ENCODE measurements at places on chromosomes 2 and 18.

DNA sequence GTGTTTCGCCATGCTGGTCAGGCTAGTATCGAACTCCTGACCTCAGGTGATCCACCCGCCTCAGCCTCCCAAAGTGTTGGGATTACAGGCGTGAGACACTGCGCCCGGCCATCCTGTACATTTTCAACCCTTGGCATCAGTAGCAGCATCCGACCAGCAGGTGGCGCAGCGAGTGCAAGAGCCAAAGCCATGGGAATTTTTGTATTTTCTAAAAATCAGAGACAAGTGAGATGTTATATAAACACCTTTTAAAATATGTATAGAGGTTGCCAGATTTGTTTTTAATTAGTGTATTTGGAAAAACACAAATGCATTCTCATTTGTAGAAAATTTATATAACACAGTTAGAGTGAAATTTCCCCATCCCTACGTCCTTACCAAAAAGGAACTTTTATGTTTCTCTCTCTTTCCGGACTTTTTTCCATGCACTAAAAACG lies 36.8 kb downstream of the MOGAT1 start:
- peak; percentile 64 for DNase-seq

DNA sequence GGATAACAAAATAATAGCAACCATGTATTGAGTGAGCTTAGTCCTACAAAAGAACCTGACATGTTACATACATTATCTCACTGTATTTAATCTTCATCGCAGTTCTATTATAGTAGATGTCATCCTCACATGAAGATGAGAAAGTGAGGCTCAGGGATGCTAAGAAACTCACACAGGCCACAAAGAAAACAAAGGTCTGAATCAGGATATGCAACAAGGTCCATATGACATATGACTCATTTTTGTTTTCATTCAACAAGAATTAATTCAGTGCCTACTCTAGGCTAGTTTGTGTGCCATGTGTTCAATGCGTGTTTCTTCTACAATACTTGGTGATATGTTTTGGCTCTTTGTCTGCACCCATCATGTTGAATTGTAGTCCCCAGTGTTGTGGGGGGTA lies 219.7 kb upstream of the EPHA4 start:
- no peak for DNase-seq

- no peak for DNase-seq
Measured at GRCh38 chr18:73785300-73785699, 362.3 kb downstream of the FBXO15 start.

DNA sequence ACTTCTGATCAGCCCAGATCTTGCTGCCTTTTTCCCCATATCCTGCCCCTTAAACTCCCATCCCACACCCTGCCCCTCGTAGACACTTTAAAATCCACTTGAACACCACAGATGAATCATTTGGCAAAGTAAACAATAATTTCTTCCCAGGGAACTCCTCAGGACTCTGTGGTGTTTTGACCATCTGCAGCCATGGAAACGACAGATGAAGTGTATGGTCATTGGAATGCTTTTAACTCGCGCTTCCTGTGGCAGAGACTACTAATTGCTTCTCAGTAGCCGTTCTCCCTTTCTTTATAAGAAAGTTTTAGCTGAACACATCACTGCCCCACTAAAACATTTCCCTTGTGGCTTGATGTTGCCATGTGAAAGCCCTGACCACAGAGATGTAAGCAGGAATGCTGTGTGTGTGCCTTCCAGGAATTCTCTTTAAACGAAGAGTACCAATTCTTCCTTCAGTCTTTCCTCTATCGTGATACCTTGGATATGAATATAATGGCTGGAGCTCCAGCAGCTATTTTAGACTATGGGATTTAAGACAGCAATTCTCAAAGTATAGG lies 92.7 kb upstream of the PARD3B start:
- no peak for DNase-seq

DNA sequence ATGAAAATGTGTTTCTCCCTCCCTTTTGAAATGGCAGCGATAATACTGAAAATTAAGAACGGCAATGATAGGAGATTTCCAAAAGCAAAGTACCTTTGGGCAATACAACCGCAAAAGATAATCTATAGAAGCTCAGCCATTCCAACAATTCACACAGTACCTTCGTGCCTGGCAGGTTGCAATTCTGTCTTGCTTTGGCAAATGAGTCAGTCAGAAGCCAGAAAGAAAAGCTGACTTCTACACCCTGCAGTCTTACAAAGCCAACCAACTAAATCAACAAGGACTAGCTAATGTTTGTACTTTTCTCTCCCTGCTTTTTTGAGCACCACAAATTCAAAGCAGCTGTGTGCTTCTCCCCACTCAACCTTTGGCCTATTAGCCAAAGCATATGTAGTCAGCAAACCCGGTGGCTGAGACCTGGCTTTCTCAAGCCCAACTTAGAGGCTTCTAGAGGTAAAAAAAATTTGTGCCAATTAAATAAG lies 25.7 kb upstream of the ID2 start:
- DNase-seq, result no peak

DNA sequence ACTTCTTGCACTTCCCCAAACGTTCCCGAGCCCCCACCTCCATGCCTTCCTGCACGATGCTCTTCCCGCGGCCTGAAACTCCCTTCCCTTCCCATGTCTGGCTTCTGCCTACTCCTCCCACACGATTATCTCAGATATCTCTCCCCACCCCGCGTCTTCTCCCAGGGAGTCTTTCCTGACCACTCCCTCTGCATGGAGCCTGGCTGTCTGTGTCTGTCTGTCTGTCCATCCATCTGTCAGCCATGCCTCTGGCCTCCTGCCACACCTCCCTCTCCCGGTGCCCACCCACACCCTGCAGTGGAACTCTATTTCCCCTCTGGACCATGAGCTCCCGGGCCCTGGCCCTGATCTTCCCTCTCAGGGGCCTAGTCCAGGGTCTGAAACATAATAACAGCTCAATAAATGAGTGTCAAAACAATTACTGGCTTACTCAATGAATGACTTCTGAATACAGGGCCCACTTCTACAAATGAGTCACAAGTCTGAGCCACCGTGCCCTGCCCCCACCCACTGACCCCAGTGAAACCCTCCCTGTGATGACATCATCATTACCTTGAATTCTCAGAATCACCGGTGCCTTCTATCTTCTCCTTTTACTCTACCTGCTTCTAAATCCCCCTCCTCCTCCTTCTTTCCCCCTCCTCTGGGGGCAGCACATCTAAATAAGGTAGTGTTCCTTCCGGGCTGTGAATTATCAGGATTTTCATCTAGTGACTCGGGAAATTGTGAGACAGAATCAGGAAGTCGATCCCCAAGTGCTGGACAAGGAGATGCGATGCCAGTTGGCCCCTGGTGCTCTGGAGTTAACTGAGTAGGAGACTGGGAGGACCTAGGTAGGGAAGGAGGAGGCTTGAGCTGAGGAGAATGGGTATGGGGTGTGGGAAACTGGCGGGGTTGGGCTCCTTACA lies 46.1 kb upstream of the PLB1 start:
- DNase-seq, result peak; percentile 78

DNA sequence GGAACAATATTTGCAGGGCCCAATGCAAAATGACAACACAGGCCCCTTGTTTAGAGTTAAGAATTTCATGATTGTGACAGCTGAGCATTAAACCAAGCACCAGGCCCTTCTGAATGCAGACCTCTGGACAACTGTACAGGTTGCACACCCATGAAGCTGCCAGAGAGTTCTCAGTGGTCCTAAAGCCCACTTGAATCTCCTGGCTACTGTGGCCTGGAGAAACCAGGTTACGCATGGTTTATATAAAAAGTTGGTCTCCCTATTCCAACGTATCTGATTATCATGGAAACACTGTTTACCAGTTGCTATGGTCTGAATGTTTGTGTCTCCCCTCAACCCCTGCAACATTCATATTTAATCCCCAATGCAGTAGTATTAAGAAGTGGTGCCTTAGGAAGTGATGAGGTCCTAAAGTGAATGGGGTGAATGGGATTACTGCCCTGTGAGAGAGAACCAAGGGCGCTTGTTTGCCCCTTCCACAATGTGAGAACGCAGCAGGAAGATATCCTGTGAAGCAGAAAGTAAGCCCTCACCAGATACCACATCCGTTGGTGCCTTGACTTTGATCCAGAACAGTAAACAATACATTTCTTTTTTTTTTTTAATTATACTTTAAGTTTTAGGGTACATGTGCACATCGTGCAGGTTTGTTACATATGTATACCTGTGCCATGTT lies 48.0 kb upstream of the ANXA4 start:
- DNase-seq, result no peak

DNA sequence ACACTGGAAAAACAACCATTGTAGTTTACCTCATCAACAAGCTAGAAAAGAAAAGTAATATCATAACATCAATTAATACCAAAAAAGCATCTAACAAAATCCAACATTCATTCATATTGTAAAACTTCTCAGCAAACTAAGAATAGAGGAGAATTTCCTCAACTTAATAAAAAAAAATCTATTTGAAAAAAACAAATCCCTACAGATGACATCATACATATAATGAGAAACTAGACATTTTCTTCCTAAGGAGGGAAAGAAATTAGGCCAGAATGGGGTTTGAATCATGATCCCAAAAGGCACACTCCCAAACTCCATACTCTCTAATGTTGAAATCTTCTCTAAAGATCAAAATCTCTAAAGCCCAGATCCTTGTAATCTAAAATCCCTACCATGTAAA lies 460.0 kb downstream of the IRS1 start:
- DNase-seq, result no peak

DNA sequence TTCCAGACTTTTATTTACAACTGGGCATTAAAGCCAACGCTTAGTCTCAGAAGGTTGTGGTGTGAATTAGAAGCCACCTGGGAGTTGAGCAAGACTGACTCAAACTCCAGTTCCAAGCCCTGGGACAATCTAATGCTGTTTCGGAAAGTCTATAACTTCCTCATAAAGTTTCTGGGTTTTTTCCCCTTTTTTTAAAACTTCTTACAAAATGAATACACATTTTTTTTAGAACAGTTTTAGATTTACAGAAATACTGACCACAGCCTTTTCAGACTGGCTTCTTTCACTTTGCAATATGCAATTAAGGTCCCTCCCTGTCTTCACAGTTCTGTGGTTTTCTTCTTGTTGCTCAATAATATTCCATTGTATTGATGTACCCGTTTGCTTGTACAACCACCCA lies 115.9 kb upstream of the TWIST2 start:
- DNase-seq, result no peak

DNA sequence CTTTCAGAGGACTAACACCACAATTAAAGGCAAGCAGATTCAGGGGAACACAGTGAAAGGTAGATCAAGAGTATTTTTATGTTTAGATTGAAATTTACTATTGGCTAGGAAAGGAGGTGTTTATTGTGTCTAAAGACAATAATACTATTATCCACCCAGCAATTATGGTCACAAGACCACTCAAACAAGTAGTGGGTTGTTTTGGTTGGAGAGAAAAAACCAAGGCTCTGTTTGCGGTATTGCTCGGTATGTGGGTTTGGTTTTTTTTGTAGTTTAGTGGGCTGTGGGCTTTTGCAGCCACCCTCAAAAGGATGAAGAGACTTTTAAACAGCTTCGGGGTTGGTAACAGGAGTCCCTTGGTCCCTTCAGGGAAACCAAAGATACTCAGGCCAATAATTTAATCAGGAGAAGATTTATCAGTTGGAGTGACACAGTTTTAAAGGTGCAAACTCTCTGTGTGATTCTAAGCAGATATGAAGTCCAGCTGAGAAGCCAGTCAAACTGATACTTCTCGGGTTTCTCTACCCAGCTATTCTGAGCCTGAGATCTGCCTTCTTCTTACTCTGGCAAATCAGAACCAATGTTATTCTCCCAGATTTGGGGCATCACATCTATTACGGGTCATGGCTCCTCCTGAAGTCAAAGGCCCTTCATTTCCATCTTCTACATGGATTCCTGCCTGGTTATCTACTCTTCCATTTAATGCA lies 55.3 kb downstream of the DCC start:
- no peak for DNase-seq

DNA sequence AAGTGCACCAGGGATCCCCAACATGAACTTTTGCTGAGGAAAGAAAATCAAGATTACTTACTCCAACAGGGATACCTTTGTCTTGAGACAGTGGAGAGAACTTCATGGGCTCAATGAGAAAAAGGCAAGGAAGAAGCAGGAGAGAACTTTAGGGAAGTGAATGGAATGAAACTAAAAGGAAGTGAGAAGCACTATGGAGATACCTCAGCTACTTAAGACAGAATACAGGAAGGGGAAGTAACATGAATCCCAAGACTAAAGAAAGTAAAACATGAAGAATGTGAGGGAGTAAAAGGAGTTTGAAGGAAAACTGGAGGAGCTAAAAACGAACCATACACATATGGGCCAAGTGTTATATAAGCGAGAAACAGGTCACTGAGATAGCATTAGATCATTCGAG lies 32.4 kb upstream of the ACTR3 start:
- DNase-seq, result no peak

GRCh38 chr2:61882850-61883249 lies 5.6 kb downstream of the CCT4 start:
- no peak for DNase-seq

All from activated CD4-positive, alpha-beta T cell treated with anti-CD3 and anti-CD28 coated beads for 24 hours (primary cell).